Astrocyte of the spinal cord (primary cell): ENCODE measurements at places on chromosomes 11 and 22.

DNA sequence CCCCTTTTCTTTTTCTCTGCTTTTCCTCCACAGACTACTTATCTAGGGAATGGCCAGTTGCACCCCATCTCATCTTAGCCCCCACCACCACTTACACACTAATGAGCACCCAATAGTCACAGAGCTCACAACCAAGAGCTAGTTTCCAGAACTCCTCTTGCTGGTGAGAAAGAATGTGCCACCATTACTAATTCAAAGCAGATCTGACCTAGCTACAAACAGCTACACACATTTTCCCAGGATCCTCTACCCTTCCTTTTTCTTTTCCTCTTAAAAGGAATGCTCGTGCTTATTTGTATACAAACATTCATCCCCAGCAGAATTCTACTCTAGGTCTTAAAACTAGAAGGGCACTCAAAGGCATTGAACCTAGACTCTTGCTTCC lies 136.8 kb downstream of the CD44 start:
- no peak for DNase-seq

DNA sequence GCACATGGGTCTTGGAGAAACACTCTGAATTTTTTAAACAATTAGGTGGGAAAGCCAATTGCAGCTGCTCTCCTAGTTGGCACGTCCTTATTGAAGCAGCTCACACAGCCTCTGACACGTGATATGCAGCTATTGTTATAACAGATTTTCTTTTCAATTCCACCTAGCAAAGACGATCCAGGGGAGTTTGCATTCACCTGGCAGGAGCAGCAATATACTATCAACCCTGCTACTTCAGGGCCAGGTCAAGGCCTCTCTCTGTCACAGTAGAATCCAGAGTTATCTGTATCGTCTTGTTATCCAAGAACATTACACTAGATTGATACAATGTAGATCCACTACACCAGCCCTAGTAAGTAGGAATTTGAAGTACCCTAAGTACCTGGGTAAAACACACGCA lies 8.3 kb downstream of the KRTAP5-11 start:
- no peak for DNase-seq

DNA sequence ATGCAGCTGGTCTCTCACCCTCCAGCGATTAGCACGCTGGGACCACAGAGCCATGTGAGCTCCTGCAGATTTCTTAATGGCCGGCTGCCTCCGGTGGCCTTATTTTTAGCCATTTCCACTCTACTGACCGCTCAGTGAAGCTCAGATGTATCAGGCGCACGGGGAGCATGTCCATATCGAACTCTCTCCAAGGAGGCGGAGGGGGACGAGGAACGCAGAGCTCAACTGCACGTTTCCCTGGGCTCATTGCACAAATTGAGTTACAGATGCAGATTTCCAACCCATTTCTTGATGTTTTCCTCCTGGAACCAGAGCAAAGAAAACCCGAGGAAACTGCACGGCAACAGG lies 207.1 kb downstream of the CTTN start:
- no peak for DNase-seq

DNA sequence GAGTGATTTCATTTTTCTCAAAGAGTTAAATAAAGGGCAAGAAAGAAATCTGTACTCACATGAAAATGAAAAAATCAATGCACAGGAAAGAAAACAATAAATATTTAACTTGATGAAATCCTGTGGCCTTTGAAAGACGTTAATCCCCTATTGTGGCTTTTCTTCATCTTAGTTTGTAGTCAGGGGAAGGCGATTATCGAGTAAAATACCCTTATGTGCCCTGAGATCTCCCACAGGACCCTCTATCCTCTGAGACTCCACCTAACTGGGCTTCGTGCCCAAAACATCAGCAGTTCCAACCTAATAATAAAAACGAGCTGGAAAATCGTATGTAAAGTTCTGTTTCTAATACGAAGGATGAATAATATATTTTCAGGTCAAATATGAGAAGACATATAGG lies 208.2 kb upstream of the ZC3H12C start:
- DNase-seq = no peak

GRCh38 chr11:108726077-108726800 lies 61.4 kb downstream of the DDX10 start:
- no peak for DNase-seq
